PC-3 (cell line): ENCODE measurements at places on chromosomes 7 and 10. TPM values are rescaled to one million over a fixed set of nuclear protein-coding genes. Genes with fewer than 3 reads are reported as not detected.

ANKIB1 gene
- 25.1 and 32.1 TPM in 2 replicates for total RNA-seq

TAS2R4 gene
- 0.35 TPM in 1 of 2 replicates, not detected in the other for total RNA-seq

SPOCK2 gene
- total RNA-seq, result 0.06 and 0.33 TPM in 2 replicates

DNA sequence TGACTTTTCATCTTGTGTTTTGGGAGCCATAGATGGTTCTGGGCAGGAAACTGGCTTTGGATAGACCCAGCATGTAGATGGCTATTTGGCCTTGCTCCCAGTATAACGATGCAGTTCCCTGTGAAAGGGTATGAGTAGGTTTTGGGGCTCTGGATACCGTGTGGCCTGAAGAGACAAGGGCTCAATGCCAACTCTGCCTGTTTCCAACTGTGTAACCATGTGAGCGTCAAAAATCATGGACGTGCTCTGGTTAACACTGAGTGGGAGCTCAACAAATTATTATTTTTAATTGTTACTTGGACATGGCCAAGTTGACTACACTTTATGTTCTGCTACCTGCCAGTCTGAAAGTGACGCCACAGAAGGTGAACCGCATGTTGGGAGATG is 41.8 kb downstream of the EGFR start:
- H3K27me3 ChIP-seq, result no peaks in the 10 kb centered on the region
- H3K27ac ChIP-seq, result no peak overlapping the region
- no peak for DNase-seq
- H3K4me3 ChIP-seq, result no peak overlapping the region
- H3K4me1 ChIP-seq, result peaks cover 38% of the 10 kb centered on the region

DNA sequence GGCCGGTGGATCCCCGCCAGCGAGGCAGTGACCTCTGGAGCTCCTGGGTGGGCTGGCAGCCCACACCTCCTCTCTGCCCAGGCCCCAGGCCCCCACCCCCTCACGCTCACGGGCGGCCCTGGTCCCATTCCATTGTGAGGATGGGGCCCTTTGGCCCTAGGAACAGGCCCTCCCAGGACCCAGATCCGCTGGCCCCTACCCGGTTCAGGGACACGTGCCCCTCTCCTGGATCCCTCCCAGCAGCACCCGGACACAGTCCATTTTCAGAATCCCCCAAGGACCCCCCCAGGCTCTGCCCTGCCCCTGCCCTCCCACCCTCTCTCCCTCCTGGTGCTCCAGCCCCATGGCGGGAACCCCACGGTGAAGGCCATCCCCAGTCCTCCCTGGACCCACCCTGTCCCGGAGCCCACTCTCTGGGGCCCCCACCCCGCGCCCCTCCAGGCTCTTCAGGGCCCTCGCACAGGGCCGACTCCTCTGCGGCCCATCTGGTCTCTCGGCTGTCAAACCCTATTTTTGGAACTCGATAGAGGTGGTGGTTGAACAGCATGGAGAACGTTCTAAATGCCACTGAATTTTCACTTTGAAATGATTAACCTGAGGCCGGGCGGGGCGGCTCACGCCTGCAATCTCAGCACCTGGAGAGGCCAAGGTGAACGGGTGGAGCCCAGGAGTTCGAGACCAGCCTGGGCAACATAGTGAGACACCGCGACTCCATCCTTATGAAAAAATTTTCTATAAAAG is 8.1 kb downstream of the ADAP1 start:
- no peaks in the 10 kb centered on the region for H3K27me3 ChIP-seq
- no peak for DNase-seq
- no peaks in the 10 kb centered on the region for H3K36me3 ChIP-seq
- H3K4me1 ChIP-seq, result peaks cover 30% of the 10 kb centered on the region
- H3K4me3 ChIP-seq, result no peak overlapping the region

- H3K4me3 ChIP-seq, result no peak overlapping the region
- peak; percentile 57 for DNase-seq
- no peaks in the 10 kb centered on the region for H3K36me3 ChIP-seq
- no peak overlapping the region for H3K27ac ChIP-seq
These were observed 13.6 kb upstream of the COL17A1 start for GRCh38 chr10:104099269-104099668.

DNA sequence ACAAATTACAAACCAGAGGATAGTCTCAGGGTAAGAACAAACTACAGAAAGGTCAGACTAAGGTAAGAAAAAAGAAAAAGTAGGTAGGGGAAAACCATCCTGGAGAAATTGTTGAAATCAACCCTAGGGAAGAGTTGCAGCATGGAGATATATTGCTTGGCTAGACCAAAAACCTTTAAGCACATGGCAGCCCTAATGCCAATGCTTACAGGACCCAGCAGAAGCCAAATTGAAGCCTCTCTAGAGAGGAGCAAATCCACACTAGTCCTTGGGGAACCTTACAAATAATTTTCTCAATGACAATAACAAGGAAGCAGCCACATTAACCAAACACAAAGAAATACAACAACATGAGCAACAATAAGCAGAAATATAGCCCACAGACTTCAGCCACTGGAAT is 81.9 kb downstream of the CNOT4 start:
- H3K4me3 ChIP-seq, result no peak overlapping the region
- H3K36me3 ChIP-seq, result no peaks in the 10 kb centered on the region
- no peaks in the 10 kb centered on the region for H3K4me1 ChIP-seq
- H3K27me3 ChIP-seq, result no peaks in the 10 kb centered on the region
- no peak for DNase-seq

DNA sequence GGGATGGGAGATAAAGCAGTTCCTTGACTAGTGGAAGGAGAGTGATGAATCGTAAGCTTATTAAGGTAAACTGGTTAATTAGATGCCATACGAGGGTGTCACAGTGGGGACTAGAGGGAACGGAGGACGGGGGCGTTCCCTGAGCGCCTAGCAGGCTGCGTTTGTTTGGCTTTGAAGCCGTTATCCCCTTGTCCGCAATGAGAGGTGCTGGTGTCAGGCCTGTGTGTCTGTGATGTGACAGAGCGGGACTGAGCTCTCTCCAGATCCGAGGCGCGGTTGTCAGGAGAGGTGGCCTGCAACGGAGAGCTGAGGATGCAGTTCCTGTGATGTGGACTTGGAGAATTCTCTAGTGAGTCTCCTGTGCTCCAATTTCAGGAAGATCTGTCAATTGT is 60.0 kb upstream of the PRPS1L1 start:
- H3K4me1 ChIP-seq, result no peaks in the 10 kb centered on the region; the same call in 1 of the 2 replicates
- peak overlapping the region; percentile 95 for H3K4me3 ChIP-seq
- no peak for DNase-seq
- H3K36me3 ChIP-seq, result no peaks in the 10 kb centered on the region

GRCh38 chr7:3955751-3956696 is 655.0 kb downstream of the SDK1 start:
- H3K36me3 ChIP-seq, result no peaks in the 10 kb centered on the region
- peaks cover 9% of the 10 kb centered on the region; the same call in 1 of the 2 replicates for H3K4me1 ChIP-seq
- H3K27me3 ChIP-seq, result no peaks in the 10 kb centered on the region
- H3K27ac ChIP-seq, result no peak overlapping the region

DNA sequence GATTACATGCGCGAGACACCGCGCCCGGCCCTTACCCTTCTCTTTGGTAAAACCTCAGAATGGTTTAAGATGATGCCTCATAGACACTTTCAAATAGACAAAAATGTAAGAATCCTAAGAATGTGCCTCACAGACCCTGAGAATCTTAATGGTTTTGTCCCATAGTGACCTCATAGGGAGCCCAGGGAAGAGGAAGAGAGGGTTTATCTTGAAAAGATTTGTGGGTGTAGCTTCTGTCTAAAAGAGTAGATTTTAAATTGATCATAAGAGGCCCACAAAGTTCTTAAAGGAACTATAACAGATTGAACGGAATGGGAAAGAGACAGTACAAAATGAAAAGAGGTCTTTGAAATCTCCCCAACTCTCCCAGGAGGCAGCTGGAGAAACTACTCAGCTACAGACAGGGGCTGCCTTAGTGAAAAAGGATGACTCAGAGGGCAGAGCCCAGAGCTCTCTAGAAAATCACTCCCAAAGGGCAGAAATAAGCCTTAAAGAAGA is 220.6 kb downstream of the ADRA2A start:
- H3K27ac ChIP-seq, result no peak overlapping the region
- DNase-seq, result no peak
- no peak overlapping the region for H3K4me3 ChIP-seq

DNA sequence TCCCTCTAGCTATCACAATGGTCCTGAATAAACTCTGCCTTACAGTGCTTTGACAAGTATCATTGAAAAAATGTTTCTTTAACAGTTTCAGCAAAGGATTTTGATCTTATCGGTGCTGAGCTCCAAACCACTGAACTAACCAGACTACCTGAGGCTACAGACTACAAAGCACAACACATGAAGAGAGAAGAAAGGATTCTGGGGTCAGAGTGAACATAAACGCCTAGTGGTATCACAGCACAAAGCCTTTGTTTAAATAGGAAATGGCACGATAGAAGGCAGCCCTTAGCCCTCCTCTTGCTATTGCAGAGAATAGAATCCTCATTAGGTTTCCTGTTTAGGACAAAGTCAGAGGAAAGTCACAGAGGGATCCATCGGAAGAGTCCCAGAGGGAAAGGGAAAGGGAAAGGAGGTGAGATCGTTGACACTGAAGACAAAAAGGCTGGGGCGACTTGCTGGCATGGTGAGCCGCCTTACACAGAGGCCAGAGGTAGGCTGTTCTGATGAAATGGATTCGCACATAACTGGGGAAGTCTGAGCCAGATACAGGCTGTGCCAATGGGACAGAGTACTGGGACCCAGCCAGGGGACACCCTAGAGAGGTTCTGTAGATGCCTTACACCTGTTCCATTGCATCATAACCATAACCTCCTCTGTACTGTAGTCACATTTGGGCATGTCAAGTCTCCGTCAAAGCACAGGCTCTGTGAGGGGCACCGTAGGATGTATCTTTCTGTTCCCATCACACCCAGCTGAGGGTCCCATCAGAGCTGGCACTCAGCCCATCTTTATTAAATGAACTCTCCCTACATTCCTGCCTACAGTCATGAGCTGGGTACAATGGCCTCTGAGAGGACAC is 71.5 kb downstream of the XPNPEP1 start:
- no peak for DNase-seq
- H3K27me3 ChIP-seq, result no peaks in the 10 kb centered on the region
- H3K4me3 ChIP-seq, result no peak overlapping the region
- no peaks in the 10 kb centered on the region for H3K36me3 ChIP-seq
- H3K4me1 ChIP-seq, result no peaks in the 10 kb centered on the region

GRCh38 chr7:33937871-33938270 is 32.5 kb downstream of the BMPER start:
- H3K36me3 ChIP-seq, result no peaks in the 10 kb centered on the region
- peaks cover 14% of the 10 kb centered on the region for H3K4me1 ChIP-seq
- no peaks in the 10 kb centered on the region for H3K27me3 ChIP-seq
- H3K4me3 ChIP-seq, result no peak overlapping the region

- peak overlapping the region; percentile 89; the same call in 1 of the 2 replicates for H3K4me3 ChIP-seq
- no peak overlapping the region for H3K27ac ChIP-seq
- H3K27me3 ChIP-seq, result no peaks in the 10 kb centered on the region
- DNase-seq, result no peak
- no peaks in the 10 kb centered on the region for H3K36me3 ChIP-seq
These were observed 1.1 kb upstream of the TNS3 start for GRCh38 chr7:47582764-47583738.

- DNase-seq, result peak; percentile 54
- H3K27me3 ChIP-seq, result no peaks in the 10 kb centered on the region
- H3K4me1 ChIP-seq, result peaks cover 14% of the 10 kb centered on the region
- no peaks in the 10 kb centered on the region for H3K36me3 ChIP-seq
- peak overlapping the region; percentile 61 for H3K27ac ChIP-seq
These were observed 52.7 kb downstream of the RBM17 start for GRCh38 chr10:6141296-6142151.
